GM04503 (cell line): ENCODE measurements at places on chromosomes 4 and X.

- DNase-seq: no peak
These were observed 137.2 kb downstream of the MAGEC1 start for GRCh38 chrX:142040906-142041305.

GRCh38 chrX:78237127-78237526, 90.3 kb downstream of the CYSLTR1 start:
- no peak for DNase-seq

DNA sequence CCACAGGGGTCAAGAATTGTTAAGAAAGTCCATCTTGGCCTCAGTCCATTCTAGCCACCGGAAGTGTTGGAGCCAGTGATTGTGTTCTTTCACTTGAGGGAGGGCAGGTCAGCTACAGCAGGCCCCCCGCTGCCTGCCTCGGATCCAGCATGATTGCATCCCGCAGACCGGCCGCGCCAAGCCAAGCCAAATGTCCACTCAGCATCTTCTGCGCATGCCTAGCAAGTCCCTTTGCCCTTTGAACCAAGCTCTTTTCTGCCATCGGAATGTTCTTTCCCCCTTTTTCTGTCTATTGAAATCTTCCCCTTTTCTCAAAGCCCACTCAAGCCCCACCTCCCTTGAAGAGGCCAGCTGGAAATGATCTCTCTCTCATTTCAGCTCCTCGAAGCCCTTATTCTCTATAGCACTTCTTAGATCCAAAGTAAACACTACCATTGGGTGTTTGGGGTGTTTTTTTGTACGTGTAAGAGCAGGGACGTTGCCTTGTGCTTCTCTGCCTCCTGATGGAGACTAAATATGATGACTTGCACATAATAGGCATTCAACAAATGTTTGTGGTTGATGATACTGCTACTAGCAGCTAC, 147.8 kb upstream of the BCOR start:
- DNase-seq: no peak

GRCh38 chrX:53317365-53318069, 36.1 kb upstream of the IQSEC2 start:
- no peak for DNase-seq
